ENCODE measurements at places on chromosomes 2 and 18.
A peak's percentile ranks its signal among the peaks of the same experiment; 100 is the strongest.

GRCh38 chr2:238665919-238666318 lies 182.0 kb upstream of the TWIST2 start:
- no peak for DNase-seq

GRCh38 chr2:233210843-233211547 lies 40.5 kb upstream of the ATG16L1 start:
- peak; percentile 91 for DNase-seq

DNA sequence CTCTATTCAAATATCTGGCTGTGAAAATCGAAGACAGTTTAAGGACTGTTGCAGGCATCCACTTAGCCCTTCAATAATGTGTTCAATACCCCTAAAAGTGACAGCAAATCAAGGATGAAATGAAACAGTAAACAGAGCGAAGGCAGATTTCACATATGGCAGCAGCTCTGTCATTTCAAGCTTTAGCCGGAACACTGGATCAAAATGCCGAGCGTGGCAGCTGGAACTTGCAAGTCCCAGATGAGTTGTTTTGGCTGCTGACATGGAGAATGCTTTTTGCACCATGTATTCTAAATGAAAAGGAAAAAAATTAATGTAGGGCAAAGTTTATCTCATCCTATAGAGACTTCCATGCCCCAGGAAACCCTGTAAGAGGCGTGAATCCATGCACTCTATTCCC lies 18.0 kb downstream of the LRRC30 start:
- no peak for DNase-seq

DNA sequence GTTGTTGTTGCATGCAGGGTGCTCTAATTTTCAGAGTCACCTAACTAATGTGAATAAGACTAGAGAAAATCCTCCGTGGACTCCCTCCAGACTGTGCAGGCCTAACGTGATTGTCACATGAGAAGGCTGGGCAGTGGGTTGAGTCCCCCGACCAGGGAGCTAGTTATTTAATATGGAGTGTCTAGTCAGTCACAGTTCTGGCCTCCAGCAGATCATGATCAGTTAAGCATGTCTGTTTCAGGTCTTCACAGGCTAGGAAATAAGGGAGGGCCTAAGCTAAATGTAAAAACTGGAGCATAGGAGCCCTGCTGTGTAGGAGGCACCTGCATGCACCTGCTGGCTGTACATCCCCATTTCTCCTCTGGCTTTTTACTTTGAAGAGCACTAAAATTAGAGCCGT lies 86.8 kb downstream of the PRPF40A start:
- DNase-seq: no peak

GRCh38 chr2:20633794-20634506 lies 16.9 kb downstream of the HS1BP3 start:
- no peak for DNase-seq

DNA sequence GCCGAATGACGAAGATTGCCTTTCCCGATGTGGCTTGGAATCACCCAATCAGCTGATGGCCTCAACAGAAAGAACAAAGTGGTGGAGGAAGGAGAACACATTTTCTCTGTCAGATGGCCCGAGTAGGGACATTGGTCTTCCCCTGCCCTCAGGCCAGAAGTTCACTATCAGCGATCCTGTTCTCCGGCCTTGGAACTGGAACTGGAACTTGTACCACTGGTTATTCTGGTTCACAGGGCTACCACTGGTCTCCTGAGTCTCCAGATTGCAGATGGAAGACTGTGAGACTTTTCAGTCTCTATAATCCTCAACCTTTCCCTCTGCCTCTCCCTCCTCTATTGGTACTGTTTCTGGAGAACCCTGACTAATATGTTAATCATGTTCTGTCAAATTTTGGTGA lies 180.4 kb downstream of the ANKRD30B start:
- no peak for DNase-seq

All from iris pigment epithelial cell (primary cell).